ENCODE measurements at places on chromosomes 3 and 15.

GRCh38 chr3:8438507-8439079 is 63.0 kb upstream of the LMCD1 start:
- peak; percentile 45 for DNase-seq

DNA sequence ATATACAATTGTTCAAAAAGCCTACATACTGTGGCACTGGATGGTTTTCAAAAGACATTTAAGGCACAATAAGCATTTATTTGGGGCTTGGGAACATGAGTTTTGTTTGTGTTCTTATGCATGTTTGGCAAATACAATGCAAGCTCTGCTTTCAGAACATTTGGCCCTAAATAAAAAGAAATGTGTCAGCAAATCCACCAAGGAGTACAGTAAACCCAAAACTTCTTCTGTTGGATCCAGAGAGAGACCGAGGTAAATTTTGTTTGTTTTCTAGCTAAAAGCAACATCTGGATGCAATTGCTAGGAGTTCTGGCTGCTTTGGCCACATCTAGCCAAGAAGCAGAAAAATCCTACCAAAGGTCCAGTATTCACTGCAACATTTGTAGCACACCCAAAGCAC is 168.8 kb downstream of the DCLK3 start:
- no peak for DNase-seq

DNA sequence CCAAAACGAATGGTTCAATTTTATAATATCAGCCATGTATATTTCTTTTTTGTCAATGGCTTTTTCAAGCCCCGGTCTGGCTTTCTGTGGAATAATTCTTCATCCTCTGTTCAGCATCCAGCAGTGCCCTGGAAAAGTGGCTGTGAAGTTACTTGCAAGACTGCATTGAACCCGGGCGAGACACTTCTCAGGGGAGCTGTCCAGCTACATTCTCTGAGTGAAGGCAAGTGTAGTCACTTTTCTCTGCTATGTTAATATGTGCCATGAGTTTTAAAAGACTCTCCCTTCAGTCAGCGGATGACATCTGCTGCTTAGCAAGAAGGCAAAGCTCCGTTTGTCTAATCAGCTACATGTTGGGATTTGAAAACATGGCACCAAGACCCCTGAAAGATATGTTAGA is 81.3 kb upstream of the RGMA start:
- DNase-seq = no peak

- peak; percentile 25 for DNase-seq
Observed at GRCh38 chr3:142056656-142057330, 92.6 kb downstream of the TFDP2 start.

- DNase-seq = no peak
Observed at GRCh38 chr3:9201955-9202354, 47.5 kb downstream of the SRGAP3 start.

DNA sequence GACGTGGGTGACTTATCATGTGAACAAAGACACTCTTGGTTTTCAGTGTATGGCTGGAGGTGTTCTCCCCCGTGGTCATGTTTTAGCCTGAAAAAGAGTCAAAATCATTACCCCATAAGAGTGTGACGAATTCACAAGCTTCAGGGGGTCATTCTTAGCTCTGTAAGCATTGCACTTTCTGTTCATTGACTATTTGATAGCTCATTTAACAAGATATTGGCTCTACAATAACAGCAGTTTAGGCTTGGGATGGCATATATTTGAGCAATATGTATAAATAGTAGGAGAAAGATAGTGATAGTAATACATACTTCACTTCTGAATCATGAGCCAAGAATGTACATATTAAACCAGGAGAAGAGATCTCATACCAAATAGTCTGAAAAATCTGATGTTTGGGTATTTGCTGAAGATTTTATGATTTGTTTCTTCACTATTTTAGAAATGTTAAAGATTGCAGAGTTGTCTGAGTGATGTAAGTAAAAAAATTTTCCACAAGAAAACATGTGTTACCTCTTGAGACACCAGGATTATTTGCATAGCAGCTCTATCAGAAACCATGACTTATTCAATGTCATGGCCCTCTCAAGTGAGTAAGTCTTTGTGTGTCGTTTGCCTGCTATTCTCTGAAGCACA is 996.0 kb downstream of the OTOL1 start:
- DNase-seq = no peak

GRCh38 chr3:71186801-71187200 is 396.7 kb downstream of the FOXP1 start:
- DNase-seq = peak; percentile 28

- no peak for DNase-seq
Observed at GRCh38 chr3:65953301-65953812, 85.4 kb downstream of the MAGI1 start.

- no peak for DNase-seq
Observed at GRCh38 chr15:96720251-96720650, 389.8 kb downstream of the NR2F2 start.

DNA sequence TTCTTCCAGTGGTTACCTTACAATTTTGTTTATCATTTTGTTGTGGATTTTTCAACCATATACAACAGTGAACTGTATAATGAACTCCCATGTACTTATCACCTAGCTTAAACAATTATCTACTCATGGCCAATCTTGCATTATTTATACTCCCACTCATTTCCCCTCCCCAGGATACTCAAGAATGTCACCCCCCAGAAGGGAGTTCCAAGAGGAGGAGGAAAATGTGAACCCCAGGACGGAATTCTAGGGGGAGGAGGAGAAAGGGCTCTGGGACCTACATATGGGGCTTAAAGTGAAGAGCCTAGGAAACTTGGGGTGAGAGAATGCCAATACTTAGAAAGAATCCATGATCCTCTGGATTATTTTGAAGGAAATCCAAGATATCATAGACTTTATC is 59.3 kb downstream of the TSC22D2 start:
- DNase-seq = no peak

- DNase-seq = no peak
Observed at GRCh38 chr3:123421353-123422174, 27.3 kb downstream of the ADCY5 start.

All from foreskin keratinocyte (primary cell).